Cardiac fibroblast (primary cell): ENCODE measurements at places on chromosomes 16 and 17.

DNA sequence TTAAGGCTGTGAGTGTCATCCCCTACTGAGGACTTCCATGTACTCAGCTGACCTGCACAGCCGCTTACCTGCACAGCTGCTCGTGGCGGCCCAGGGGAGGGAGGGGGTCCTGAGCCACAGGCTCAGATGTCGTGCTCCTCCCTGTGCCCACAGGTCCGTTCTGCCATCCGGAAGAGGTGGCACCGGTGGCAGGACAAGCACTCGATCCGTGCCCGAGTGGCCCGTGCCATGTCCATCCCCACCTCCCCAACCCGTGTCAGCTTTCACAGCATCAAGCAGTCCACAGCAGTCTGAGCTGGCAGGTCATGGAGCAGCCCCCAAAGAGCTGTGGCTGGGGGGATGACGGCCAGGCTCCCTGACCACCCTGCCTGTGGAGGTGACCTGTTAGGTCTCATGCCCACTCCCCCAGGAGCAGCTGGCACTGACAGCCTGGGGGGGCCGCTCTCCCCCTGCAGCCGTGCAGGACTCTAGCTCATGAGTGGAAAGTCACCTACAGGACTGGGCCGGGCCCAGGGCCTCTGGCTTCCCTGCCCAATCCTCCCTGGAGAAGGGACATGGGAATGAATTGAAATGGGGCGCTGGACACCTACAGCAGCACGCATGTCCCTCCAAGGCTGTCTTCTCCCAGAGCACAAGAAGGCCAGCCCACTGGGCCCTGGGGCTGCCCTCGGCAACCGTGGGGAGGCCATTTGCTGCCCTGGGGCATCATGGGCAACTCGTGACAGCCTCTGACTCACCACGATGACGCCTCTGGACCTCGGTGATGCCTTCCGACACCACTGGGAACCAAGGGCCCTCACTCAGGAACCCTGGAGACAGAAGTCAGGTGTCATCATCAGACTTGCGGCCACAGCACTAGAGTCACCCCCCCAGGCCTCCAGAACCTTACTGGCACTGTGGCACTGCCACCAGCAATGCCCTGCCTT is 9.9 kb upstream of the SPPL2C start:
- DNase-seq, result no peak

DNA sequence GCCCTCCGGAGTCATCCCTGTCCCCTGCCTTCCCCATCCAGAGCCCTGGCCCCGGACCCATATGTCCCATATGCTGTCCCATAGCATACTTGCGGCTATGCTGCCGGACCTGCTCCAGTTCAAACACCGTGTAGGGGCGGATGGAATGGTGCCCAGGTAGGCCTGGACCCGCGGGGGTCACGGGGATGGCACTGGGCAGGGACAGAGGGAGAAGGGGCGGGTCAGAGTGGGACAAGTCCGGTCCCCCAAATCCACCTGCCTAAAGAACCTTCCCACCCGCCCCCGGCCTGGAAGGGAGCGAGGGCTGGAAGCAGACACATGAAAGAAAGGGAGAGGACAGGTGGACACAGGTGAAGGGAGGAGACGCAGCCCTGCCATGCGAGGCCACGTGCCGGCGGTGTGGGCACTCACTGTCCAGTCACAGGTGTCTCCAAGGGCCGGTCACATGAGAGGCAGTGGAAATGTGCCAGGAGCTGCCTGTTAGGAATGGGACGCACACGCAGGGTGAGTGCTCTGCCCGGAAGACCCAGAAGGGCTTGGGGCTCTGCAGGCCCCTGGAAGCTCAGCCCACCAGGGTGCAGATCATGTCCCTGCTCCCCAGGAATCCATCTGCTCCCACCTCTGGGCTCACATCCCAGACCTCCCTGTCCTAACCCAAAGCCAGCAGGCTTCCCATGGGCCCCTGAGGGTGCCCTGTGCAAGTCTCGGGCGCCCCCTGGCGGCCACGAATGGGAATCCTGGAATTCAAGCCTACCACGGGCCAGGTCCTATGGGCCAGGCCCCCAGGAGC is 14.0 kb downstream of the UBALD2 start:
- DNase-seq, result peak; percentile 84

GRCh38 chr17:27256225-27257030 is 37.5 kb upstream of the WSB1 start:
- peak; percentile 88 for DNase-seq

DNA sequence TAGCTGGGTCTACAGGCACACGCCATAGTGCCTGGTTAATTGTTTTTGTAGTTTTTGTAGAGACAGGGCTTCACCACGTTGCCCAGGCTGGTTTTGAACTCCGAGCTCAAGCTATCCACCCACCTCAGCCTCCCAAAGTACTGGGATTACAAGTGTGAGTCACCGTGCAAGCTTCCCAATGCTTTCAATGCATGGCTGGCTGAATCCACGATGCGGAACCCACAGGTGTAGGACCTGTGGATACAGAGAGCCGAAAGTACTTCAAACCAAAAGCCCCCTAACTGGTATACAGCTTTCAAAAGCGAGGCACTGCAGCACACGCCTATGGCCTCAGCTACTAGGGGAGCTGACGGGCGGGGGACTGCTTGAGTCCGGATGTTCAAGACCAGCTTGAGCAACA is 44.8 kb downstream of the METTL16 start:
- DNase-seq, result no peak

GRCh38 chr17:57108671-57109392 is 23.8 kb downstream of the AKAP1 start:
- DNase-seq, result no peak

- no peak for DNase-seq
Observed at GRCh38 chr16:57179215-57179828, 6.5 kb downstream of the PSME3IP1 start.
